HTR-8/SVneo (cell line): ENCODE measurements at places on chromosomes 12 and 14.

GRCh38 chr14:104634138-104634760 lies 29.7 kb upstream of the TMEM179 start:
- DNase-seq = no peak

DNA sequence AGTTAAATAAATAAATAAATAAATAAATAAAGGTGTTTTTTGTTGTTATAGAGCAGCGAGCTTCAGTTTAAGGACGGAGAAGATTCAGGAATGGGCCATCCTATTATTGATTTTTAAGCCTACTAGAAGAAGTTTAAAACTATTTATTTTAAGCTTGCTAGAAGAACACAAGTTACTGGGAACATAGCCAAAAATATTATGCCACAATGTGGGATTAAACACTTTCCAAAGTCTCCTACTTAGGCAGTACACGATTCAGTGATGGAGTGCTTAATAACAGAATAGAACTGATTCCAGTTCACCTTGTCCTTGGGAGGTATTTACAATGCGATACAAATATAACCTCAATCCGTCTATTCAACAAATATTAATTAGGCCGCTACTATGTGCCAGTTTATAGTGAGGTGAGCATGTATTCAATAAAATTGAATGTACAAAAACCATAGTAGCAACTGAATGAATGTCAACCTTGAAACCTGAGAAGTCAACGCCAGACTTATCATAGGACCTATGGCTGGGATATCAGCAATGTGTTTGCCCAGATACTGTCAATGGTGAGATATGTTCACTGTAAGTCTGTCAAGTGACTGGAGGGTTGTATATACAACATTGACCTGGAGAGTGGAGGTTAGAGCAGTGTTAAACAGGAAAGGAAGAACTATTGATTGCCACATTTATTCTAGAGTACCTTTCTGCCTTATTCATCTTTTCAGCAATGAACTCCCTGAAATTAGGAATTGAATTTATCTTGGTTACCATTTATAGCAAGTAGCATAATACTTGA lies 486.4 kb downstream of the TMTC2 start:
- no peak for DNase-seq

DNA sequence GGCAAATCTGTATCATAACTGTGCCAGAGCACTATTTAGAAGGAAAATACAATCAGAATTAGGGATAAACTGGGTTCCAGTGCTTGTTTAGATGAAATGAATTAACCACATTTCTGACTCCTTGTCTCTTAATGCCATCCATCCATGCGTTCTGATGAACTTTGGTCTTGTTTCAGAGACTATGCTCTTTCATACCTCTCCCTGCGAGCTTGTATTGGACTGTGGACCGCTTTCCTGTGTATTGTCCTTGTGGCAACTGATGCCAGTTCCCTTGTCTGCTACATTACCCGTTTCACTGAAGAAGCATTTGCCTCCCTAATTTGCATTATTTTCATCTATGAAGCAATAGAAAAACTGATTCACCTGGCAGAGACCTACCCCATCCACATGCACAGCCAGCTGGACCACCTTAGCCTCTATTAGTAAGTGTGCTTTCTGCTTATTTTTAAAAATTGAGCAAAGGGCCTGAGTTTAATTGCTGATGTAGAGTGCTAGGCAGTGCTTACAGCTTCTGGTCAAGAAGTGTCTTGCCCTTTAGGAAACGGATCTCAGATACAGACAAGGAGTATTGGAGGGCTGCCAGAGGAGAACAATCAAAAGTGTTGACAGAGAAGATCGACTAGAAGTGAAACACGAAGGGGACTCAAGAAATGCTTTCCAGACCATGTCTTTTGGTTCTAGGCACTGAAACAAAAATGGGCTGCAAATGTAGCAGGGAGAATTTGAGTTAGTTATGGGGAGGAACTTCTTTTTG lies 46.7 kb downstream of the SLC4A8 start:
- DNase-seq = no peak

- no peak for DNase-seq
Observed at GRCh38 chr12:6767353-6768319, 1.5 kb downstream of the PTMS start.

DNA sequence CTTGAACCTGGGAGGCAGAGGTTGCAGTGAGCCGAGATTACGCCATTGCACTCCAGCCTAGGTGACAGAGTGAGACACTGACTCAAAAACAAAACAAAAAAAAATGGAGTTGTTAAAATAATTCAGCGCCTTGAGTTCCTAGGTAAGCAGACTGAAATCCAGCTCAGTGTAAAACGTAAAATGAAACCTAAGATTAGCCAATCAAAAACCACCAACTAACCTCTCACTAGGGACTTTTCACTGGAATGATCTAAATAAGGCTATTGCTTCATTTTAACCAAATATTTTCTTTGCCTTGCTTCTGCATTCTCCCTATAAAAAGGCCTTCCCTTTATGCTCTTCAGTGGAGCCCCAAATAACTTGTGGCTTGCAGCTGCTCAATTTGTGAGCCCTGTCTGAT lies 91.6 kb upstream of the HIF1A start:
- DNase-seq = no peak

DNA sequence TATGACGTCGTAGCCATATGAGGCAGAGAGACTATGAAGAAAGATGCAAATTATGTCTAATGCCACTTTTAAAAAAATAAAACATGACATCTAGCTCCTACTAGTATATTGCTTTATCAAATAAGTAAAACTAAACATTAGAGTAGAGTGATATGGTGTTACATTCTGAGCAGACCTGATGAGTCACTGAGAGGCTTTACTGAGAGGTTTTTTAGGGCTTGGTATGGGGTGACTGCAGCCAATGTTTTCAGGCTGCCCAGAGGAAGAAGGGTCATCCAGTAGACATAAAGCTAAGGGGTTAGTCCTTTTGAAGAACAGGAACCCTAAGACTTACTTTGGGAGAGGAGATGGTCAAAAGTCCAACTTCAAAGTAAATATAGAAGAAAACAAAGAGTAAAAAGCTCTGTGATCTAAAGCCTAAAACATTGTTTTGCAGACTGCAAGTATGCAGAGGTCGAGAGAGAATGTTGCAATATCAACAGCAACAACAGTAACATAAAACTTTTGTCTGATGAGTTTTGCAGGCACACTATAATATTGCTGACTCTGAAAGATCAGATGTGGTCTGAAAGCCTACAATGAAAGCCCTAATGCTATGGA lies 774.7 kb downstream of the TMTC2 start:
- no peak for DNase-seq

DNA sequence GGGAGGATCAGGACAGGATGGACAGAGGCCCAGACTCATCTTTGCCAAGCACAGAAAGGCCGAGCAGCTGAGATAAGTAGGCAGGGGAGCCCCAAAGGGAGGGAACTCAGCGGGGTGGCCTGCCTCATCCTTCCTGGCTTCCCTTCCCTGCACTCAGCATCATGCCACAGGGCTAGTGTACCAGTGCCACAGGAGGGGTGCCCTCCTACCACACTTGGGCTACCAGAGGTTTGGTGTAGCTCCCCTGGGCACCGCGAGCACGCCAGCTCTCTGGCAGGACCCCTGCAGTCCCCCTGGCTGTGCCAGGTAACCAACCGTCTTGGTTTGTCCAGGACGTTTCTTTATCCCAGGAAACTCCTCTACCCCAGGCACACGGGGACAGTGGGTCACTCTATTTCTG lies 123.5 kb downstream of the ESRRB start:
- no peak for DNase-seq
